ENCODE measurements at places on chromosomes 4 and X.
A peak's percentile ranks its signal among the peaks of the same experiment; 100 is the strongest.

DNA sequence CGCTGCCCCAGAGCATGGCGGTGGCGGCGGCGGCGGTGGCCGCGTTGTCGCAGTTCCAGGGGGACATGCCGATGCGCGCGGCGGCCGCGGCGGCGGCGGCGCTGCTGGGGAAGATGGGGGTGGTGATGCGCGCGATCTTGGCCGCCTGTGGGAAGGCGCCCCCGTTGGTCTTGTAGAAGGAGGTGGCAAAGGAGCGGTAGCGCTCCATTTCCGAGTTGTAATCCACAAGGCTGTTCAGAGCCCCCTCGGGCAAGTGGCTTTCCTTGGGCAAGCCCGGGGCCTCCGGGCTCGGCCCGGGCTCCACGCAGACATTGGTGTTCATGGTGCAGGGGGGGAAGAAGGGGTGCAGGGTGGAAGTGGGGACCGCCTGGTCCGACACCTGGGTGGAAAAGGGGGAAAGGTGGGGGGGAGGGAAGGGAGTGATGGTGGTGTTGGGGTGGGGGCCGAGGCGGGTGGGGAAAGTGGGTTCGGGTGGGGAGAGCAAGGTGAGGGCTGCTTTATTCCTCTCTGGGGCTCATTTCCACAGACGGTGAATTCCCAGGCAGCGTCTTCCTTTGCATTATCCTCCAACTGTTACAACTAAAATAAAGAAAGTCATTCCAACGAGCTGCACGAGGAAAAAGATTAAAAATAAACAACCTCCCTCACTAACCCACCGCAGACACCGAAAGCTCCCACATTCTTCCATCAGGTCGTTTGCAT, 3.1 kb downstream of the CXXC4 start:
- peak; percentile 68 for DNase-seq

DNA sequence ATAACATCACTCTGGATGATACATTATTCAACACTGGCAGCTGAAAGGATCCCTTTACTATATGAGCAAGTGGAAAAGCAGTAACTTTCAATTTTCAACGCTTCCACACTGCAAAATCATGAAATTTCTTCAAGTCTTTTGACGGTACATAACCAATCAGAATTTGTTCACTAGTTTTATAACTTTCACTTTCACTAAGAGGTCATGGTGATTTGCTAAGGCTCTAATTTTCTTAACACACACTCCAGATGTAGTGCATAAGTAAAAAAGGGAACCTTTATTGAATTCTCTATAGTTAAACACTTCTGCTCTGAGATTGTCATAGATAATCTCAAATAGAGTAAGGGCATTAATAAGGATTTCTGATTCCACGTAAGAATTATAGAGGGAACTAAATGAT, 4.1 kb downstream of the ARMCX2 start:
- DNase-seq = no peak

- DNase-seq = peak; percentile 12
Measured at GRCh38 chrX:11367609-11368430, 74.6 kb downstream of the AMELX start.

DNA sequence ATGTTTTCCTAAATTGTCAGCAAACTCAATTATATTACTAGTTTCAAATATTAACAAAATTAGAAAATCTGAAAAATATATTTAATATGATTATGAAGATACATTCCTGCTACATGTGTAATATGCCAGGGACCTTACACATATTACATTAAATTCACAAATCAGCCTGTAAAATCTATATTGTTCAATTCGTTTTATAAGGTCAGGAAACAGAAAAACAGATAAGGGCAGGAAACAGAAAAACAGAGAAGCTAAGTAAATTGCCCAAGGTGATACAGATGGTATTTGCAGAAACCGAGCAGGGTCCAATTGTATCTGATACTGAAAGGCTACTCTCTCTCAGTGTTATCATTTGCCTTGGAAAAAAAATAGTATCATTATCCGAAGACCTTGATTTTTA, 739.0 kb downstream of the DMD start:
- no peak for DNase-seq

- DNase-seq = no peak
Measured at GRCh38 chr4:88752076-88752463, 54.4 kb upstream of the NAP1L5 start.
